ENCODE measurements at places on chromosomes 3 and 15. TPM values are rescaled to one million over a fixed set of nuclear protein-coding genes. Genes with fewer than 3 reads are reported as not detected.

Gene IMPG2
- 0.05 TPM for polyA plus RNA-seq

Gene TUSC7
- polyA plus RNA-seq, result not detected

Gene GRK7
- polyA plus RNA-seq, result not detected

Gene LSG1
- polyA plus RNA-seq, result 12.1 TPM

DNA sequence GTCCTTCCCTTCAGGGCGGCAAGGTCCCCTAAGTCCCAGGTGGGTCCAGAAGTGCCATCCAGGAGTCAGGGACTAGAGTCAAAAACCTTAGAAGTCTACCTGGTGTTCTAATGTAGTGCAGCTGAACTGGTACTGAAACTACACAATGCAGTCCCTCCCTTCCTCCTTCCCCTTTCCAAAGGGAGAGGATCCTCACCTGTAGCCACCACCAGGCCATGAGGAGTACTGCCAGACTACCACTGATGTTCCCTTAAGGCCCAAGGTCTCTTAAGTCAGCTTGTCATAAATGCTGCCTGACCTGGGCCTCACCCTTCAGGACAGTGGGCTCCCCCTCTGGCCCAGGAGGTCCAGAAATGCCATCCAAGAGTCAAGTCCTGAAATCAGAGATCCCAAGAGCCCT is 98.9 kb downstream of the ULK4 start:
- DNase-seq, result no peak

DNA sequence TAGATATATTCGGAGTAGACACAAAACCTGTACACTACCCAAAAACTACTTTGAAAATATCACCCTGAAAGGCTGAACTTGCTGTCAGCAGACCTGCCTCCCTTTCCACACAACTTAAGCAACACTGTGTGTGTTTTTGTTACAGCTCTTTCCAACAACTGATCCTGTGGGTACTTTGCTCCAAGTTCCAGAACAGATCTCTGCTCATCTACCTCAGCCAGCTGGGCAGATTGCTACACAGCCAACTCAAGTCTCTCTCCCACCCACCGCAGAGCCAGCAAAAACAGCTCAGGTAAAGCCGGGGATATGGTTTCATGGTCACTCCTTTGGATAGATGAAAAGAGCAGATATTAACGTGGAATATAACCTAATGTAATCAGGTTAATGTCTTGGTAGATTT is 19.7 kb upstream of the SLC22A13 start:
- DNase-seq, result no peak

DNA sequence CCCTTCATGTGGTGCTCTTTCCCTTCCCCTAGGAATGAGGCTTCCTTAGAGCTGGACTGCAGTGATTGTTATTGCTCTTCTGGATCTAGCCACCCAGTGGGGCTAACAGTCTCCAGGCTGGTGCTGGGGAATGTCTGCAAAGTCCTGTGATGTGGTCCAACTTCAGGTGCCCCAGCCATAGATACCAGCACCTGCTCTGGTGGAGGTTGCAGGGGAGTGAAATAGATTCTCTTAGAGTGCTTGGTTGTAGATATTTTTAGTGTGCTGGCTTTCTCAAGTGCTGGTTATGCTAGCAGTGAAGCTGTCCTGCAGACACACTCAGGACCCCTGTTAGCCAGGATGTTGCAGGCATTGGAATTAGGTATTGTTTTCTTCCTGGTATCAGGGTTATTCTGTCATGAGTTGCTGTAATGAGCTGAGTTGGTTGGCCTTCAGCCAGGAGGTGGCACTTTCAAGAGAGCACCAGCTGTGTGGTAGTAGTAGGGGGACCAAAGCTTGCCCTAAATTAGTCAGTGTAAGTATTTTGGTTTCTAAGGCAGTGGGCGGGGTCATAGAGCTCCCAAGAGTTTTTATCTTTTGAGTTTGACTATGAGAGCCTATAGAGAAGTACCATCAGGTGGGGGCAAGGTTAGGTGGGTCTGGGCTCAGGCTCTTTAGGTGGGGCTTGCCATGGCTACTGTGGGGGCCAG is 317.5 kb upstream of the SGO1 start:
- no peak for DNase-seq

DNA sequence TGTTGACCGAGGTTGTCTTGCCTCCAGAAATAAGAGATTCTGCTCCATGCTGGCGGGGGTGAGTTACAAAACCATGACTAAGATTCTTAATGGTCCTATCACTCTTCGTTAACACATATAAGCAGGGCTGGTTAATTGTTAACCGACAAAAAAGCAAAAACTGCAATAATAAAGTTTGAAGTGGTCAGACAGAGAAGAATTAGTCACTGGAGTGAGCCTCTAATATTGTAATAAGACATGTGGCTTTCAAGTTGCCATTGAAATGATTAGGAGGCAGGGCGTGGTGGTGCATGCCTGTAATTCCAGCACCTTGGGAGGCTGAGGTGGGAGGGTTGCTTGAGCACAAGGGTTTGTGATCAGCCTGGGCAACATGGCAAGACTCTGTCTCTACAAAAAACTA is 78.4 kb upstream of the NR2F2 start:
- no peak for DNase-seq

DNA sequence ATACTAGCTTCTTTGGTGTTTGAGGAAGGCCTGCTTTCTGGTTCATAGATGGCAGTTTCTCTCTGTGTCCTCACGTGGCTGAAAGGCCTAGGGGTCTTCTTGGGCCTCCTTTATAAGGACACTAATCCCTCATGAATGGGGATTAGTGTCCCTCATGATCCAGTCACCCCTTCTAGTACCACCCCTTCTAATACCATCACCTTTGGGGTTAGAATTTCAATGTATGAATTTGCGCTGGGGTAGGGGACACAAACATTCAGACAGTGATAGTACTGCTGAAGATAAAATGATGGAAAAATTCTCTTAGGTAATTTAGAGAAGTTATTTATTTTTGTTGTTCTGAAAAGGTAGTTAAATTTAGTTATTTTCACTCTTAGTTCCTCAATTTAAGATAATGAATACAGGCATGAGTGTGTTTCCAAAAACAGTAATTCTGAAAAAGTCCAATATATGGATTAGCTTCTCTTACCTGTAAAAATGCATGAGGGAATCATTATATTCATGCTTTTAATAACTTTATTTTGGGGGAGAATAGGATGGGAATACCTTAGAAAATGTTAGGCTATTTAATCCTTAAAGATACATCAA is 103.6 kb downstream of the FNDC3B start:
- no peak for DNase-seq

DNA sequence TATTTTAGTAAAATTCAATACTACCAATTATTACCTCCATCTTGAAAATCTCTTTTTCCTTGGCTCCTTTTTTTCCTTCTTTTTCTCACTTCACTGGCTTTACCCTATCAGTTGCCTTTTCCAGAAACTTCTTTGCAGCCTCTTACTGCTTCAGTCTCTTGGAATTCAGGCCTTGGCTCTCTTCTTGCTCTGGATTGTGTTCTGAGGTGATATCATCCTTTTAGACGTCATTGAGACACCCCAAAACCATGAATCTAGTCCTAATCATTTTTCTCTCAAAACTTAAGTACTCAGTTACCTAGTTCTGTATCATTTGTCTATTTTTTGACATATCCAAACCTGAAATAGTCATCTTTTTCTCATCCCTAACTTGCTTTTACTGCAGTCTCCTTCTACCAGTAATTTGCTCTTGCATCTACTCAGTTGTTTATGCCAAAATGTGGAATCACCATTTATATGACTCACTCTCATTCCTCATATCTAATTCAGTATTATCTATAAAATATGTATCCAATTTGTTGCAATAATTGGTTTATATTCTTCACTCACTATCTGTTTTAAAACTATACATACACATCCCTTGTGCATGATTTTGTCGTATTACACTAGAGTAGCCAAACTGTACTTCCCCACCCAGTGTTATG is 703.2 kb upstream of the CCDC54 start:
- DNase-seq, result no peak

DNA sequence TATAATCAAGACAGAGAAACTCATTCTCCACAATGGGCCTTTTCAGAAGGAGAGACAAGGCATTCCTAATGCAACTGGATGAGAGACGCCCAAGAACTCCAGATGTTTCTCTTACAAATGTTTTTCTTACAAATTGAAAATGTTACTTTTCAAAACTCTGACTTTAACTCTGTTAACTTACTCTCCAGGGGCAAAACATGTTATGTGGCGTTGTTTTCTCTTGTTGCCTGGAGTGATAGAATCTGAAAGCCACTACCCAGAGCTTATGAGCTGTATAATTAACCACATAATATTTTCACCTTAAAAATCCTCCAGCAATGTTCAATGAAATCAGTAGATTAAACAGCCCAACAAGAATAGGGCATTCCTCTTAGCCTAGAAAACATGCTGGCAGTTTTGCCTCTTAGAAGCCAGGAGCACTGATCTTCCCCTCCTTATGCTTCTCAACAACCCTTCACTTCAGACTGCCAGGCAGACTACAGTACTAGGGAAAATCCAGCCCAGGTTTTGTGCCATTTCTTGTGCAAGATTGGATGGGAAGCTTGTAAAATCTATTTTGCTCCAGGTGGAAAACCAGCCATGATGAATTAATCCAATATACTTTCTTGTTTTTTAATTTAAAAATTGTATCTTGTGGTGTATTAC is 186.7 kb upstream of the GADL1 start:
- no peak for DNase-seq

GRCh38 chr3:108331792-108332191 is 35.4 kb downstream of the HHLA2 start:
- no peak for DNase-seq

GRCh38 chr15:69668039-69668705 is 215.6 kb downstream of the RPLP1 start:
- no peak for DNase-seq

DNA sequence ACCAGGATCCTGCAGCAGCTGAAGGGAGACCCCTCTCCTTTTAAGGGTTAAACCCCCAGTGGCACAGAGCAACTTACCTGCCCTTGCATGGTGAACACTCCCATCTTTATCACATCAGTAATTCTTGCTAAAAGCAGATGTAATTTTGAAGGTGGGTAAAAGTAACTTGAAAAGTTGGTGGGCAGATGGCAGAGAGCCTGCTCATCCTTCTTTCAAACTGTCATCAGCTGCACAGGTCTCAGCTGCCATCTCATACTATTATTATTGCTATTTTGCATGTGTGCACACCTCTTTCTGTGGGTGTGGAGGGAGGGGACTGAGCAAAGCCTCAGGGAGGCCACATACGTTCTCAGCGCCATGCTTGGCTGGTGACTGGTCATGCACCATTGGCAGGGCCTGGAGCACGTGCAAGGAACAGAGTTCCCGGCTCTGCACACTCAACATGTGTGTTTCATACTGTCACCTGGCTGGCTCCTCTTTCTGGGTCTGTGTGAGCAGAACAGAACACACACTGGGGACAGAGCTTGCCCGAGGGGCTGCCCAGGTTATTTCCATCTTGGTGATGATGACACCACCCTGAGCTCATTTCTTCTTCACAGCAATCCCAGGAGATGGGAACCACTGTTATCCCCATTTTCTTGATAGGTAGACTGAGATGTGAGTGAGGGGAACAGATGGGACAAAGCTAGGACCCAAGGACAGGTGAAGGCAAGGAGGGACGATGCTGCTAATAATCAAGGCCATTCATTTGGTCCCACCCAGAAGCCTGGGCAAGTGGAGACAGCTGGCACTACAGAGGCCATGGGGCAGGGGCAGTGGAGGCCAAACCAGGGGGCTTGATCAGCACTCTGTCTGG is 95.8 kb upstream of the KLF13 start:
- no peak for DNase-seq

- DNase-seq, result no peak
Measured at GRCh38 chr3:68057637-68058320, 403.4 kb upstream of the SUCLG2 start.

All from right cardiac atrium (tissue), 5 donors.